Stimulated activated CD4-positive, alpha-beta T cell treated with anti-CD3 and anti-CD28 coated beads, Interleukin-4, amount 100 ng/mL, for 1 hour (primary cell): ENCODE measurements at places on chromosomes 3 and 15.
A peak's percentile ranks its signal among the peaks of the same experiment; 100 is the strongest.

GRCh38 chr15:80199869-80200268, 47.1 kb downstream of the FAH start:
- DNase-seq: no peak

DNA sequence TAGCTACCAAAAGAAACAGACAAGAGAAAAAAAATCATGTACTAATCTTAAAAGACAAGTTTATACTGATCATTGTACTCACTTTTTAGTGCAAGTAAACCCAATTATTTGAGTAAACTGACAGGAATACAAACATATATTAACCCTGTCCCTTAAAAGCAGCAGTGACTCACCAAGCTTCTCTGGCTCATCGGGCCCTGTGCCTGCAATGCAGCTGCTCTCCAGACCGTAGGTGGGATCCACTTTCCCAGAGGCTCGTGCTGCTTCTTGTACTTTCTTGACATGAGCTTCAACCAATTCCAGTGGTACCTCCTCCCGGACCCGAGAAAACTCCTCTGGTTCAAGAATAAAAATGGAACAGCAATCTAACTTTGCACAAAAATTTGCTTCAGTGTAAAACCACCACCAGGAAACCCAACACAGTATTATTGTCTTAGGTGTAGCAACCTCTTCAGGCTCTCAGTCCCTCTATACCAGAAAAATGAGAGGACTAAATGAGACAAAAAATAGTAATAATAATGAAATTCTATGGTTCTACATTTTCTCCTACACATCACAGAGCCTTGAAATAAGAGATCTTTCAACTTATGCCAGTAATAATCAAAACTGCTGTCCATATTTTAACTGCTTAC, 82.6 kb upstream of the CSPG5 start:
- DNase-seq: no peak

DNA sequence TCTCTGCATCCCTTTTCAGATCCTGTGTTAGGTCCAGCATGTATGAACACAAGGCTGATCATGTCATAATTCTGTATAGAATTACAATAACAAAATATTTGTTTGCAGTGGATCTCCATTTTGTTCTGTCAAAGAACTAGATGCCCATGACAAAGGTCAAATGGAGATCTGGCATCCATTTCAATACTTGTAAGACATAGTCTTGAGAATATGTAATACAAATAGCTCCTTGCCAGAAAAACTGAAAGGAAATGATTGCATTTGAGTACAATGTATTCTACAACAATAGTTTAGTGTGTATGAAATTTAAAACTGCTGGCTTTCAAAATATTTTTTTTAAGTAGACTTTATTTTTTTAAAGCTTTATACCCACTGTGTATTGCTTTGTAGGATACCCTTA, 101.1 kb downstream of the CMSS1 start:
- DNase-seq: no peak

DNA sequence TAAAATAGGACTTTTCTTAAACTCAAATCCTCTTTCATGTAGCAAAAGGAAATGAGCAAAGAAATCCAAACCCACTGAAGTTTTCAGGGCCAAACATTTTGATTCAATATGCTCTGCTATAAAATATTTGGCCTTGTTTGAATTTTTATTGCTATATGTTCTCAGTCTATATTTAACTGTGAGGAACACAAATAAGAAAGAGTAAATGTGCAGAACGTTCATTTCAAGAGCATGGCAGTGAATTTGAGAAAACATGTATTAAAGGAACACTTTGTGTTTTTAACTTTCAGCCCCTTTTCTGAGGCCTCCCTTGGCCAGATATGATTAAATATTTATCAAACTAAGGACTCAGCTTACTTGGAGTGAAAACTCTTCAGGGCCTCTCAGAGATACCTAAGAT, 124.7 kb upstream of the CCNL1 start:
- no peak for DNase-seq

DNA sequence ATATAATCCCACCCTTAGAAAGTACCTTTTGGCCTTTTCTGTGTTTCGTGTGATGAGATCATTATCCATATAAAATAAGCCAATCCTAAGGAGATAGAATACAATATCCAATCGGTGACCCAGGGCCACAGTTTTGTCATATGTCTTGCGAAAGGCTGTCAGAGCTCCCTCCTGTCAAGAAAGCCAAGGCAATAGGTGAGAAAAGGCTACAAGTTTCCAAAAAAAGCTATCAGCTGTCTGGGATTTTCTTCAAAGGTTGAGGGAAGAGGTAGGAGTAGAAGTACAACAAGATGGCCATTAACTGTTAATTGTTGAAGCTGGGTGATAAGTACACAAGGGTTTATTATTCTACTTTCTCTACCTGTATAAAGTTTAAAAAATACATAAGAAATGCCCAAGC, 4.0 kb downstream of the PSMD6 start:
- no peak for DNase-seq

- no peak for DNase-seq
Measured at GRCh38 chr3:144809380-144809779, 837.8 kb downstream of the DIPK2A start.

- peak; percentile 31 for DNase-seq
Measured at GRCh38 chr15:40333922-40334492, 6.7 kb downstream of the CCDC9B start.

DNA sequence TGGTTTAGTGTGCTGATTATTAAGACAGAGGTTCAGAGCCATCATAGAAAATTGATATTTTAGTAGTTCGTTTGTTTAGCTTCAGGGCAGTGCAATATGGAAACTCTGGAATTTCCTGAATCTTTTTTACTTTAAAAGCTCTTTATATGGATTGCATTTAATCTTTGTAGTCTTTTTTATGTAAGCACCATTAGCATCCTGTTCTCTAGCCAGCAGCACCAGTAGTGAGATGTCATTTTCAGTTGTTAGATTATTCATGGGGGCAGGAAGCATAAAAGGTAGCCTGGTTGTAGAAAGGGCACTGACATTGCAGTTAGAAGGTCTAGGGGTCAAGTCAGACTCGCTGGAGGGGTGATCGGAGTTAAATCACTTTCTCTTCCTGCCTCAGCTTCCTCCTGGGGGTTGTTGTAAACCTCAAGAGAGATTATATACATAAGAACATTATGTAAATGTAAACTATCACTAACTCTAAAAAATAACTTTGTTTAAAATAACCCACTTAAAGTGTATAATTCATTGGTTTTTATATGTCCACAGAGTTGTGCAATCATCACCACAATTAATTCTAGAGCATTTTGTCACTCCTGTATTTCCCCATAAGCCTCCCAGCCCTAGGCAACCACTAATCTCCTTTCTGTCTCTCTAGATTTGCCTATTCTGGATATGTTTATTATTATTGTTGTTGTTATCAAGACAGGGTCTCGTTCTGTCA, 31.4 kb upstream of the ITPKA start:
- no peak for DNase-seq

- DNase-seq: no peak
Measured at GRCh38 chr3:171666516-171666915, 143.8 kb downstream of the PLD1 start.

DNA sequence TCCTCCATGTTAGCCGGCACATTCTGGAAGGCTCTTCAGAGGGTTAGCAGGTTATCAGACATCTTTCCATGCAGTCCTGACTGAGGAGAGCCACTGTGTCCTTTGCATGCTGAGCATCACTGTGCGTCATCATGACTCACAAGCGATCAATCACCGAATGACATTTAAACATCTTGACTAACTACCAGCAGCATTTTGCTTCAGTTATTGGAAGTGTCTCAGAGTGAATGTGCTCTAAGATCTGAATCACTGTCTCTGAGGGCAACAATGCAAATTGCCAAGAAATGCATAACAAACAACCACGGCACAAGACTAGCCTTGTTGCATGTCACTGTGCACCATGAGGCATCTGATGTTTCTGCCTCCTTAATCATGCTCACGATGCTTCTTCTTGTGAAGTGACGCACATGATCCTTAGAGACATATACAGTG, 18.3 kb upstream of the ATP8B4 start:
- DNase-seq: peak; percentile 7

DNA sequence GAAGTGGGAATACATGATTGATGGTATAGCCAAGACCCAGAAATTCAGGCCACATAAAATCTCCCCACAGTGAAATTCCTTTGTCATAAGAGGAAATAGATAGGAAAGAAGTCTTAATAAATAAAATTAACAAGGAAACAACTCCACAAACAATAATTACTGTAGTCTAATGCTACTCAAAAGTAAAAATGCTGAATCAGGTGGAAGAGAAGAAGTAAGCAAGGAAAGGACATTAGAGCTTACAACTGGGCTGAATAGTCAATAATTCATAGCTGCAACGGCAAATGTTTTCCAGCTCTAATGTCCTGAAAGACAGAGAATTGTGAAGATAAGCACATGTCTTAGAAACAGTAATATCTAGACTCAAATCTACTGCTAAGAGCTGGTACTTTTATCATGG, 64.4 kb downstream of the STRIT1 start:
- DNase-seq: no peak

GRCh38 chr15:36407647-36408046, 171.8 kb upstream of the CDIN1 start:
- no peak for DNase-seq

DNA sequence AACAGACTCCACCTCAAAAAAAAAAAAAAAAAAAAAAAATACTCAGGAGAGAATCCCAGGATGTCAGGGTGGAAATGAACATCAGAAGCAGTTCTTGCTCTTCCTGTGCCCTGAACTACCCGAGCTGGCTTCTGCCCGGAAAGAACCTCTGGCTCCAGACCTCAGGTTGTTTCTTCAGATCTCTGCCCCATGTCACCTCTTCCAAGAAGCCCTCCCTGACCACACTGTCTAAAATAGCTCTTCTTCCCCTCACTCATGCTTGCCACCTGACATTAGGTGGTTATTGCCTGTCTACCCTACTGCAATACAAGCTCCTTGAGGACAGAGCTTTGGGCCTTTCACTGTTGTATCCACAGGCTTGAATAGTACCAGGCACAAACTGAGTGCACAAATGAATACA, 8.2 kb downstream of the TKT start:
- DNase-seq: no peak

DNA sequence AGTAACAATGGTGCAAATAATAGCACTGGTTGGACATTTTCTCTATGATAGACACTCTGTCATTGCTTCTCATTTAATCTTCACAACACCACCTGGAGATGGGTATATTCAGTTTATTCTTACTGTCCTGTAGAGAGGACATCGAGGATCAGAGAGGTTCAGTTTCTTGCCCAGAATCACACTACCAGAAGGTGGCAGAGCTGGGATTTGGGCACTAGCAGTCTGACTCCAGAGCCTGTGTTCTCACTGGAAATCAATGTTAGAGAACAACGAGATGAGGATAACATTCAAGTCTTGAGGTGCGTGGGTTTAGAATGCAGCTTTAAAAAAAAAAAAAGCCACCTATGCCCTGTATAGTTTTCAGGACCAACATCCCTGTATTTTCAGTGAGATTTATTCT, 127.8 kb downstream of the SYNPR start:
- no peak for DNase-seq

DNA sequence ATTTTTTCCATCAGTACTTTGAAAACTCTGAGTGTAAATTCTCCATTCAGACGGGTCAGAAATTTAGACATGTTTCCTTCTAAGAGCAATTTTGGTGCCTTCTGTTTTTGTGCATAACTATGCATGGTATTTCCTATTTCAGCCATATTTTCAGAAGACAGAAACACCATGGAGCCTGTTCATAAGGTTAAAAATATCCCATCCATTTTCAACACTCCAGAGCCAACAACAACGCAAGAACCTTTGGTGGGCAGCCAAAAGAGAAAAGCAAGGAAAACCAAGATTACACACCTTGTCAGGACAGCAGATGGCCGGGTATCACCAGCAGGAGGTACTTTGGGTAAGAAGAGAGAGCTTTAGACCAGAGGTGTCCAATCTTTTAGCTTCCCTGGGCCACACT, 275.6 kb downstream of the BBX start:
- DNase-seq: no peak

DNA sequence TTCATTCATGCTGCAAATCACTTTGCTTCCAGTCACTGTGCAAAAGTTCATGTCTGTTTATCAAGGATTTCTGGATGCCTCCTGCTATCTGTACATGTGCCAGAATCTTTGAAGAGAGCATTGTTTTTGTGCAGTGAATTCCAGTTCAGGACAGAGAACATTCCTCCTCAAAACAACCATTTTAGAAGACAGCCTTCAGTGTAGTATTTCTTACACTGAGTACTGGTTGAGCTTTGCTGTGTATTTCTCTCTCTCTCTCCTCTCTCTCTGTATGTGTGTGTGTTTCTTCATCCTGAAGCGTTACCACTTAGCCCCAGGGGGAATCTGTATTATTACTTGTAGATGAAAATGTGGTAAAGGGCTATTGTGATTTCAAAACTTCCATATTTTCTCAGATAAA, 123.8 kb upstream of the CHL1 start:
- no peak for DNase-seq

DNA sequence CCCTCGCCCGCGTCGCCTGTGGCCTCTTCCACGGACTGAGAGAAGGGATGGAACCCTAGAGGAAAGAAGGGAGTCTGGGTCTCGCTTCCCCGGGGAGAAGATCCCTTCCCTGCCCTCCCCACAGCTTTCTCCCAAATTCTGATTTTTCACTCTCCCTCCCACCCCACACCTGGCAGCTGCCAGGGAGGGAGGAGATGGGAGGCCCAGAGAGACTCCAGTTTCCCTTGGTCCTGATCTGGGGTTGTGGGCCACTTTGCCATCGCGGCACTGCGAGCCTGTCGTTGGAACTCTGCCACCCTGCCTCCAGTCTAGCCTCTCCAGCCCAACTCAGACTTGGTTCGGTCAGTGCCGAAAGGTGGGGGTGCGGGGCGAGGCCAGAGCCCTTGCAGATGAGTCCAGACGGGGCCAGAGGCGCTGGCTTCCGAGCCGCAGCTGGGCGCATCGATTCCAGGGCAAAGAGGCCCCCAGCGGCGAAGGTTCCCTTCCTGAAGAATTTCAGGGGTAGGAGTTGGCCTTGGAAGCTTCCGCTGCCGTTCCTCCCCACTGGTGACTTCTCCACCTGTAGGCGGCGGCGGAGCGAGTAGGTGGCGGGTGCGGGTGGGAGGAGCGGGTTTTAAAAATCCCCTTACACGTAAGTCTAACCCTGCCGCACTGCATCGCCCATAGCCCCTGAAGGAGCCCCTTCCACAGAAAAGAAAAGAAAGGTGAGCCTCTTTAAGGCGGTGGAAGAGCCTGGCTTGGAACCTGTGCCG, 5.2 kb downstream of the WNT5A start:
- no peak for DNase-seq

DNA sequence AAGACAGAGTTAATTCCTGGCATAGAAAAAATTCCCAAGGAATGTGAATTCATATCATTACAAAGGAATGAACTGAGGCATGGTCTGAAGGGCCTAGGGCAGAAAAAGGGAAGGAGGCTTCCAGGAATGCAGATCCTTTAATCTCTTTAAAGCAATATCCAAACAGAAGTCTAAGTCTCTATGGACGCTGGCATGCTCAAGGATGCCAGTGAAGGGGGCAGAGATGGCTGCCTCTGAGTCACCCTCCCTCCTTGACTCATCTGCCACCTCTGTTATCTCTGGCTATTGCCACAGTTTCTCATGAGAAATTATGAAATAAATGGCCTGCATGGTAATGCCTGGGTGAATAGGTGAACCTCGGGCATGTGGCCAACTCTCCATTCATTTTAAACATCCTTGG, 96.3 kb upstream of the BCL6 start:
- no peak for DNase-seq

GRCh38 chr3:79414806-79415205, 353.0 kb downstream of the ROBO1 start:
- no peak for DNase-seq

- no peak for DNase-seq
Measured at GRCh38 chr3:125440559-125440955, 65.4 kb upstream of the ZNF148 start.

GRCh38 chr3:10281951-10282350, 10.8 kb downstream of the GHRL start:
- DNase-seq: no peak

- no peak for DNase-seq
Measured at GRCh38 chr15:52657338-52657737, 21.9 kb downstream of the ATOSA start.
